GM23248 (cell line): ENCODE measurements at places on chromosomes 16 and 17. TPM values are rescaled to one million over a fixed set of nuclear protein-coding genes. Genes with fewer than 3 reads are reported as not detected.

DNA sequence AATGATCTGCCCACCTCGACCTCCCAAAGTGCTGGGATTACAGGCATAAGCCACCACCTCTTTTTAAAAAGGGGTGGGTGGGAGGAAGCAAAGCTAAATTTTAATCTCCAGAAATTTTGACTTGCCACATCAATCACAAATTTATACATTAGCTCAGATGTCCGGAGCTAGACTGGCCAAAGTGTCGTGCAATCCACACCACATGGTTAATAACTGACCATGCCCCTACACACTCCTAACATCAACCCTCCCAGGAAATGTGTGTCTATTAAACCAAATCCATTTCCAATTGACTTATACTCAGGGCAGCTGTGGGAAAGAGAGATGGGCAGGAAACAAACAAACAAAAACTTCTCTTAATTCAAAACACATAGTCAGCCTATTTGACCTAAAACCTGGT lies 29.9 kb downstream of the SMURF2 start:
- no peak for DNase-seq

- DNase-seq, result peak; percentile 67
Measured at GRCh38 chr16:57941016-57941664, 29.8 kb downstream of the CNGB1 start.

GRCh38 chr17:65025297-65025696 lies 31.2 kb downstream of the GNA13 start:
- DNase-seq, result no peak

- no peak for DNase-seq
Measured at GRCh38 chr16:57575468-57576277, 33.2 kb downstream of the ADGRG5 start.

DNA sequence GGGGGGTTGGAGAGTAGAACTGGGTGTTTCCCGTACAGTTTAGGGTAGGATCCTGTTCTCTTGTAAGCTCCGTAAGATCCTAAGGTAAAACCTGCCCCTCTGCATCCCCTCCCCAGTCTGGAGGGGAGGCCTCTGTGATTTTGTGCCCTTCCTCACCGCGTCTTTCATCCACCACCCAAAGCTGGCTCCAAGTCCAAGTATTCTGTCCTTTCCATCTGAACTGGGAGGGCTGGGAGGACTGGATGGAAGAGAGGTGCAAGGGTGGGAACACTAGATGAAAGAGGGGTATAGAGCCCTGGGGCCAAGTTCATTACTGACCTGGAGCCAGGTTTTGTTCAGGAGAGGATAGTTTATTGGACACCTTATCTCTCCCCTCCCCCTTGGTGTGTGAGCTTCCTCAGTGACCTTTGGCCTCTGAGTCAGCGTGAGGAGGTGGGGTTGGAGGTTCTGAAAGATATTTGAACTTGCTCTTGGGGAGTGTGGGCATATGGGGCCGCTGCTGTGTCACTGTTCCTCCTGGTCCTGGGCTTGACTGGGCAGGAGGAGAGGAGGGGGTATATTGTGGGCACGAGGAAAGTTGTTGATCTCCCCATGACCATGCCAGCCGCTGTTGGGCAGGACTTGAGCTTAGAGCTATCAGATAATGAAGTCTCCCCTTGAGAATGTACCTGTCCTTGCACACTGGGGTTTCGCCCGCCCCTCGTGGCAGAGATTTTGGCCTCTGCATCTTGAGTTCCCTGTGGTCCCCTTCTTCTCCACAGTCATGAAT lies 1.6 kb downstream of the LASP1 start:
- peak; percentile 88 for DNase-seq

DNA sequence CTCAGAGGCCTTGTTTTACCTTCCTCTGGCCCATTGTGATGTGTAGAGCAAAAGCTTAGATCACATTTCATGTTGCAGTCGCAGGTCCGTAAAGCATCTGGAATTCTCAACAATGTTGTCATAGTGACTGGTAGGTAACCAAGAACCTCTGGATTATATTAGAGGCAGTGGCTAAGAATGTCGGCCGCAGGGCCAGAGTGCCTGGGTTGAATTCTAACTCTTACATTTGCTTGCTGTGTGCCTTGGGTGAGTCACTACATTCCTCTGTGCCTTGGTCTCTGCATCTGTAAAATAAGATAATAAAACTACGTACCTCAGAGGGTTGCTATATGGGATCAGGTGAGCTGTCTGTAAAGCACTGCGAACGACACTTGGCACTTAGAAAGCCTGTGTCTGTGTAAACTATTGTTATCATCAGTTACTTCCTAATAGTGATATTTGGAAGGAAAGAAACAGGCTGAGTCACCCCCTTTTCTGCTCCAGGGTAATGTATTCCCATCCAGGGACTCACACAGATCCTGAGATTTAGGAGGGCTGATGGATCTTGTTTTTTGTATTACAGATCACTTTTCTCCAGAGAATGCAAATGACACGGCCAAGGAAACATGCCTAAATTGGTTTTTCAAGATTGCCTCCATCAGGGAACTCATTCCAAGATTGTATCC lies 52.2 kb downstream of the VPS35L start:
- peak; percentile 92 for DNase-seq

The TOB1 gene
- total RNA-seq, result 6.7 and 8.4 TPM in 2 replicates

DNA sequence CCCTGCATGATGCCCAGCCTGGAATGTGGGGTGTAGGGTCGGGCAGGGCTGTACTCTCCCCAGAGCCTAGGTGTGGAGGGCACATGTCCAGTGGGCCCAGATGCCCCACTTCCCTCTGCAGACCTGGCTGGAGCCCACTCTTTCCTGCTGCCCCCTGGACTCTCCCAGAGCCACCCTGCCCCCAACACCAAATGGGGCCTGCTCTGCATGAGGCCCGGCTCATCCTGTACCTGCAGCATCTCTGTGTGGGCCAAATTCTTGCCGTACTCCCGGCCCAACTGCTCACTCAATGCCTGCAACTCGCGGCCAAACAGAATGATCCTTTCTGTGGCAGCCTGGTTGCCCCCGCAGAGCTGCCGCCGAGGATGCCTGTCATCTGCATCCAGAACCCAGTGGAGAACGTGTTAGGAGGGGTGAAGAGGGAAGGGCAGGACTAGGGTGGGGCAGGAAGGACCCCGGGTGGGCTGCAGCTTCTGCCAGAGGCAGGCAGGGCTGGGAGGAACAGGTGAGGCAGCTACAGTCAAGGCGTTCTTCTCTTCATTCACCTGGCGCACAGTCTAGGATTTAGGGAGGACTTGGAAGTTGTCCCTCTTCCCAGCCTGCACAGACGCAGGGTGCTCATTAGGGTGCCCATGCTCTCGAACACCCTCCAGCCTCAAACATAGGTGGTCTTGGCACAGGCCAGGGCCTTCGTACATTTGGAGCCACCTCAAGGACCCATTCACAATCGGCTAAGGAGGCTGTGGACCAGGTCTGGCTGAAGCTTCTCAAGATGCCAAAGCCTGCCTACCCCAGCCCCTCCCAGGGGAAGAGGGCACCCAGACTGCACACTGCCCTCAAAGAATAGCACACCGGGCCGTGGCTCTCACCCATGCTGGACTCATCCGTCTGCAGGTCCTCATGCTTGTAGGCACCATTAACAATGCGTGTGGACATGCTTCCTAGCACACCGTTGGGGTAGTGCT lies 8.7 kb upstream of the GFOD2 start:
- DNase-seq, result no peak
